ENCODE measurements at places on chromosomes 1 and 21.

DNA sequence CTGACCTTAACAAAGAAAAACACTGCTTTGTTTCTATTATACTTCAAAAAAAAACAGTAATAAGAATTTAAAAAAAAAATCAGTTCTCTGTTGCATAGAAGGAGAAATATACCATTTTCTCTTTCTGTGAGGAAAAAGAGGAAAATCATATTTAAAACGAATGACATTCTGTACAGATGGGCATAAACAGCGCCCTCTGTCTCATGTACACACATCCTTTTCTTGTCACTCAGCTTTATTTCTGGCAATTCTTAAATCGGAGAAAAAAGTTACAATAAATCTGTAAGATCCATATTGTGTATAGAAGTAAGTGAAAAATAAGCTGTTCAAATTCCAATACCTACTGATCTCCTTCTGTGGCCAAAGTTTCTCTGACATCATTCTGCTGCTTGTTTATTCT lies 245.4 kb downstream of the SMYD3 start:
- DNase-seq, result no peak

- peak; percentile 46 for DNase-seq
Observed at GRCh38 chr1:109151146-109151990, 37.5 kb downstream of the ELAPOR1 start.

- no peak for DNase-seq
Observed at GRCh38 chr1:154615411-154615810, 7.4 kb upstream of the ADAR start.

GRCh38 chr1:119294199-119294598 lies 74.4 kb upstream of the HAO2 start:
- DNase-seq, result no peak

- no peak for DNase-seq
Observed at GRCh38 chr1:18794051-18794450, 65.4 kb downstream of the TAS1R2 start.

- no peak for DNase-seq
Observed at GRCh38 chr1:79362470-79362869, 355.9 kb upstream of the ADGRL4 start.

DNA sequence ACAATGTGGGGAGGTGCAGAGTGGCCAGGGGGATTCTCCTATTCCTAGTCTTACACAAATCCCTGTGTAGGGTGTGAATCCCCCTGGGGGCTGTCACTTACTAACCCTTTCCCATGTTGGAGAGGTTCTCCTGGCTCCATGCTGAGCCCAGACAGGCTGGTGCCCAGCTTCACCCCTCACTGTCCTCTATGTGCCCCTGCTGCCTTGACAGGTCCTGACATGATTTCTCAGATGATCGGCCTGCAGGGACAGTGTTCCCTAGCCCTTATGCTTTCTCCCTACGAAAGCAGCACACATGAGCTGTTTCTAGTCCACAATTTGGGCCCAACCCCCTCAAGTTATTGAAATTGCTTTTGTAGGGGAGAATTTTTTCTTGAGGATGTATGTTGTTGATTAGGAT lies 68.9 kb upstream of the FAM78B start:
- no peak for DNase-seq

DNA sequence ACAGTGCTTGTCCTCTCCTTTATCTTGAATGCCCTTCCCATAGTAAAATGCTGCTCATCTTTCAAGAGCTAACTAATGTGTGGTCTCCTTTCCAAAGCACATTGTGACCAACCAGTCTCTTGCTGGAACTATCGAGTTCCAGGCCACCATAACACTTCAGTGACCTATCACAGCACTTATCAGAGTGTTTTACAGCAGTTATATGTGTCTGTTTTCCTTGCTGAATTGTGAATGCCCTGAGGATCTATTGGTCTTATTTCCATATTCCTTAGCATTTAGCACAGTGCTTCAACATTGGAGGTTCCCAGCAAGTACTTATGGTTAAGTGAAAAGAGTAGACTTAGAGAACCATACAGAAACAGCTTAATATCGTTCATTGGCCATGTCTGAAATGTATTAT lies 264.3 kb downstream of the DYRK1A start:
- DNase-seq, result no peak

DNA sequence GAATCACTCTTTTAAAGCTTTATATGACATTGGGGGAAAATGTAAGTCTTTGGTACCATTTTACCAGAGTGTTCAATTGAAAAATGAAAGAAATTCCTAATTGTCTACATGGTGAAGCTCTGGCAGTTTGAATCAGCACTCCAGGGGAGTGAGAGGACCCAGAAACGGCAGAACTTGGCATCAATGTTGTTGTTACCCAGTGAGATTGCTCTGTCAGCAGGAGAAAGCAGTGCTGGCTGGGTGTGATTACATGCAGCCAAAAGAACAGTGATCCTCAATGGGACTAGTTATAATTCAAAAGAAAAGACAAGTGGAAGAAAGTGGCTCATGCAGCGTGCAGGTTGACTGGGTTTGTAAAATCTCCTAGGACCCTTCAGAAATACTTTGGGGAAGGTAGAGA lies 206.4 kb downstream of the PTPRC start:
- no peak for DNase-seq

- DNase-seq, result no peak
Observed at GRCh38 chr1:28986306-28986910, 72.0 kb downstream of the EPB41 start.

DNA sequence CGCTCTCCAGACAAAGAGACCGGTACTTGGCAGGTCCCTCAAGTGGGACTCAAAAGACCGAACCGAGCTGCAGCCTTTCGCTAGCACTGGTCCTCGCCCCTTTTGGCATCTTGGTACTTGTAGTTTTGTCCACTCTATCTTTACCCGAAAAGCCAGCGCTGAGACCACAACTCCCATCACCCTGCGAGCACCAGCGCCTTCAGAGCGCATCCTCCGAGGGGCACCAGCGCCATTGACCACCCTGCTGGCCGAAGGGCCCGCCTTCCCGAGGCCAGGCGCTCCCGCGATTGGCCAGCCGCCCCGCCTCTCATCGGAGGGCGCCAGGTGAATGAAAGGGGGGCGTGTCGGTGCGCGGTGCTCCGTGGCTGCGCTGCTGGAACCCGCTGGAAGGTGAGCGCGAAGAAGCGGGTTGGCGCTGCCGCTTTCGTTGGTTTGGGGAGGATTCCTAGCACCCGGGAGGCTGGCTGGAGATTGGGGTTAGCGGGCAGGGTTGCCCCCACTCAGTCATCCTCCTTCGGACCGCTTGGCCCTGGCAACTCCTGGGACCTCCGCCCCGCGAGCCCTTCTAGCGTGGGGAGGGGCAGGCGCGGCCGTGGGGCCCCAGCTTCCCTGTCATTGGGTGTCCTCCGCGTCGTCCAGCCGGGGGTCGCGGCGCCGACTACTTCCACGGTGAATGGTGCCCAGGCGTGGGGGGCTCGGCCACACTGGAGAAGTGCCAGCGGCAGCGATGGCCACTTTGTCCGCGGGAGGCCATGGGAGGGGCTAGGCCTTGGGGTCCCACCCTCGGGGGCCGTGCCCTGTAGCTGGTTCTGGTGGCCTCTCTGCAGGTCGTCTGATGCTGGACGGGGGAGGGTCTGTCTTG lies at the start of gene ZBTB8B:
ZBTB8B (plus strand) TSS at position 357 of the 862 bp plus-strand sequence. CDS start 5,553 bp downstream, outside the sequence.
- DNase-seq, result no peak

DNA sequence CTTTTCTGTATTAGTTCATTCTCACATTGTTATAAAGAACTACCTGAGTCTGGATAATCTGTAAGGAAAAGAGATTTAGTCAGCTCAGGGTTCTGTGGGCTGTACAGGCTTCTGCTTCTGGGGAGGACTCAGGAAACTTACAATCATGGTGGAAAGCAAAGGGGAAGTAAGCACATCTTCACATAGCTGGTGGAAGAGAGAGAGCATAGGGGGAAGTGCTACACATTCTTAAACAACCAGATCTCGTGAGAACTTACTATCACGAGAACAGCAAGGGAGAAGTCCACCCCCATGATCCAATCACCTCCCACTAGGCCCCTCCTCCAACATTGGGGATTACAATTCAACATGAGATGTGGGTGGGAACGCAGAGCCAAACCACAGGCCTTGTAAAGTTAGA lies 37.9 kb upstream of the AHCTF1 start:
- no peak for DNase-seq

GRCh38 chr21:18522181-18522972 lies 118.8 kb upstream of the TMPRSS15 start:
- DNase-seq, result peak; percentile 14

- no peak for DNase-seq
Observed at GRCh38 chr1:229023651-229024300, 247.1 kb upstream of the RAB4A start.

- DNase-seq, result no peak
Observed at GRCh38 chr1:206955476-206956451, 9.5 kb upstream of the PIGR start.

GRCh38 chr1:219422811-219423598 lies 189.9 kb downstream of the ZC3H11B start:
- no peak for DNase-seq
